ENCODE measurements at places on chromosomes 4 and X.

- DNase-seq: no peak
Measured at GRCh38 chr4:96407225-96407624, 567.3 kb downstream of the PDHA2 start.

GRCh38 chr4:147760695-147761094, 28.8 kb downstream of the ARHGAP10 start:
- DNase-seq: no peak

- no peak for DNase-seq
Measured at GRCh38 chr4:151434183-151434860, 25.3 kb downstream of the FHIP1A start.

DNA sequence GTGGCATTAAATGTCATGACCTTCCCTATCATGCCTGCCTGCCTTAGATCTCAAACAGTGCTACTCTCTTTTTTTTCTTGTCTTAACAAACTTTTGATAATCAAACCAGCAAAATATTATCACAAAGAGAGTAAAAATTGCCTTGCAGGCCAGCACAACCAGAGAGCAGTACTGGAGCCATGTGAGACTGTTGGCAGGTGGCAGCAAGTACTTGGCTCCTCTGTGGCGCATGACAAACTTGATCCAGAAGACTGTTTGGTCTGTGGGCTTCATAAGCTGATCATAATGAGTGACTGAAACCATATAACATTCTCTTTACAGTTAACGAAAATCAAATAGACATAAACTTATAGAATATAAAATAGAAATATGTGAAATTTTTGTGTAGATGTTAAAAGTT, 33.3 kb upstream of the UGT2A3 start:
- no peak for DNase-seq

DNA sequence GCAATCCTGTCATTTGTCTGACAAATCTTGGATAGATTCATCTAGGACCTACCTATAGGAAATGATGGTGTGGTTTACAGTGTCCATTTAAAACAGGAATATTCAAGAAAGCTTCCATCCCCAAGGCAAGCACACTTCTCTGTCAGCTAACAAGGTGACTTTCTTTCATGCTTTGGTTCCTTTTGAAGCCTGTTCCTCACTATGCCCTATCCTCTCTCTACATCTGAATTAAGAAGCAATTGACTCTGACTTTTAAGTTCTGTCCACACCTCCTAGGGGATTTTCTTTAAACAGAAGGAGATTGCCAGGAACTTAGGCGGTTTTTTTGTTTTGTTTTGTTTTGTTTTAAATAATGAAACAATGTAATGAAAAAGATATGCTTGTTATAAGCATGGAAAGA, 1181.4 kb upstream of the TENM3 start:
- DNase-seq: no peak

DNA sequence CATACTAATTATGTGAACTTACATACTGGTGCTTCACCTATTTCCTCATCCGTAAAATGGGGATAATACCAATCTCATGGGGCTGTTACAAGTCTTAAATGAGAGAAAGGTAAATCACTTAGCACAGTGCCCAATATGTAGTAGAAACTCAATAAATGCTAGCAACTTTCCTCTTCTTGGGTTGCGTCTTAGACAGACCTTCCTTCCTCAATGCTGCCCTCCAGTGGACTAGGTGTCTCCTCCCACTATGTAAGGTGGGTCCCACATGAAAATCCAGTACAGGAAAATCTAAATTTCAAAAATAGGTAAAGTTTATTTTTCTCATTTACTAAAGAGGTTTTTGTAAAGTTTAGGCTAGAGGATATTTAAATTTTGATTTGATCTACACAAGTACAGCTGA, 20.6 kb downstream of the ZDHHC9 start:
- DNase-seq: no peak

DNA sequence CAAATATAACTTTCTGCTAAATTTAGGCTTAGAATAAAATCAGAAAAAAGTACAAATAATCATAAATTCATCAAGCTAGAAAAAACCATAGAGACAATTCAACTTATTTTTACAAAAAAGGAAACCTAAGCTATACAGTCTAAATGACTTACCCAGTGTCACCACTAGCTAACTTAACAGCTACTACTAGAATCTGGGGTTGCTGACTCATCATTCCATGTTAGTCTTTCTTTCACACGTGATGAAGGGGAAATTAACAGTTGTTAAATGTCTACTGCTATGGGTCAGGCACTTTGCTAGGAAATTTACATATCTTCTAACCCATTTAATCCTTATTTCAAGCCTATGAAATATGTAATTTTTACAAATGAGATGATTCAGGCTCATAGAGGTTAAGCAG, 349.3 kb upstream of the GALNT7 start:
- no peak for DNase-seq

- no peak for DNase-seq
Measured at GRCh38 chrX:40720339-40720738, 15.0 kb downstream of the MED14 start.

DNA sequence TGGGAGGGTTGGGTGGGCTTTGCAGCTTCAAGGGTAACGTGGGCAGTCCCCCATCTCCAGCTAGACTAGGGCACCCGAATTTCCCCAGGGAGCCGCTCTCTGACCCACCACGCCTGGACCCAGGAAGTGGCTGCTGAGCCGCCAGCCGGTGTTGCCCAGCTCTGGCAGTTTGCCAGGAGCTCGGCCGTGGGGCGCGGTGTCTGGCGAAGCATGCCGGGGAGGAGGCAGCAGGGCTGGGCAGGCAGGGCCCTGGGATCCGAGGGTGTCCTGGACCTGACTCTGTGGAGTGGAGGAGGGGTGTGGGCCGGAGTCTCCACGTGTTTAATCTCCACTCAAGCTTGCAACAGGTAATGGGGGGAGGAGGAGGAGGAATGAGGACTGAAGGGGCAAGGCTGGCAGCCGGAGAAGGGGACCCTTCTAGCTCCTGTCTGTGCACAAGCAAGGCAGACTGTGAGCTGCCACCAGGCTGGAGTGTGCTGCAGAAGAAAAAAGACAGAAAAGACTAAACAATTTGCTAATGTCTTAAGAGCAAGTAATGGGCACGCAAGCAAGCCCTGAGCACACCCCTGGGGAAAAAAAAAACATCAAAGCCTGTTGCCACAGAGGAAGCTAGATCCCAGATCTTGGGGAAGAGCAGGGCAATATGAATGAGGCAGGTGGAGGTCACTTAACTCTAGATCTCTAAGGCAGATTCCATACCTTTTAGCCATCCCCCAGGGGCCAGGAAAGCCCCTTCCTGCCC, 2.4 kb downstream of the LONRF3 start:
- no peak for DNase-seq

DNA sequence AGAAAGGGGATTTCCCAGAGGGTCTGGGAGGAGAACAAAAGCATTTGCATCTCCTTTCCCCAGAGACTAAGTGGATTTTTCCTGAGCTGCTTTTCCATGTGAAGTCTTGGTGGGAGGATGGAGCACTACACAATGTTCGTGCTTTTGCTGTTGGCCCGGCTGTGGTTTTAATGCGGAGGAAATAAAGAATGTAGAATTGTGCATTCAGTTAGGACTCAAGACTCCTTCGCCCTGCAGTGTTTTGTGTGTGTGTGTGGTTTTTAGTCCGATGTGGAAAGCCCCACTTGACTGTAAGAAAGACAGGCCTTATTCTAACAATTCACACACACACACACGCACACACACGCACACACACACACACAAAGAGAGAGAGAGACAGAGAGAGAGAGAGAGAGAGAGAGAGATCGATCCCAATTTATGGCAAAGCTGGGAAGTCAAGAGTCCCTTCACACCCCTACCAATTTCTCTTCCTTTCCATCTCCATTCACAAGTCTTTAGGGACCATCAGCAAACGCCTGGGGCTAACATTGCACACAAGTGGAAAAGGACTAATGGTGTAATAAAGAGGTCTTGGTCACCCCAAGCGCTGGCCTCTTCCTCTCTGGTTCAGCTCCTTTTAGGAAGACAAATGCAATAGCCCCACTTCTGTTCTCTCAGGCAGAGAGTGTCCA, 44.2 kb downstream of the CLDN34 start:
- no peak for DNase-seq

DNA sequence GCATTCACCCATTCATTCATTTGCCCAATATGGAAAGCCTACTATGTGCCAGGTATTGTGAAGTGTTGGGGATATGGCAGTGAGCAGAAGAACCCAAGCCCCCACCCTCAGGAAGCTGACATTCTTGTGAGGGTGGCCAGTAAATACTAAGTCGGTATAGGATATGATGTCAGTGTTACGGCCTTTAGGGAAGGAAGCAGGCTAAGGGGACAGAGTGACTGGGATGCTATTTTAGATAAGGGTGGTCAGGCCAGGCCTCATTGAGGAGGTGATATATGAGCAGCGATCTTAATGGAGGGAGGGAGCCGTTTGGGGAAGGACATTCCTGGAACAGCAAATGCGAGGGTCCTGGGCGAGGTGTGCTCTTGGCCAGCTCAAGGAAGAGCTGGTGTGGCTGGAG, 2.0 kb downstream of the ATP6AP1 start:
- DNase-seq: no peak

DNA sequence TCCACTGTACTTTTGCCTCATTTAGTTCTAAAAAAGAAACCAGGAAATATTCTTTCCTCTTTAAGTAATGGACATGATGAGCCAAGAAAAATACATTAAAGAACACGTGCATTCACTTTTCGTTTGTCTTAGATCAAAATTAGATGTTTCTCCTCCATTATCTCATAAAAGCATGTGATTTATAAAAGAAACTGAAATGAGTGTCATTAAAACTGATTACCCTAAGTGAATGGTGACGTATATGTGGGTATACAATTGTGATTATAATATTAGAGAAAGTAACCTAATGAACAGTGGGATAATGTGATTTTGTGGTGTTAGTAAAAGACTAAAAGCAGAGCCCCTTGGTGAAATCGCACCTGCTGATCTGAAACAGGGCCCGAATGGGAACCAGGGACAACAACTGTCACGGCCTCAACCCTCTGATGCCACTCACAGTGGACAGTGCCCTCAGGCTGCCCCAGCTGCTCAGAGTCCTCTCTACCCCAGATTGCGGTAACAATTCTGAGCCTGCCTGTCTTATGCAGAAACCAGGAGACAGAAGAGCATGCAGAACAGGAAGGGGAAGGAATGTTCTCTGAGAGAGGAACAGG, 25.7 kb upstream of the HS6ST2 start:
- DNase-seq: no peak
